Activated CD8-positive, alpha-beta memory T cell treated with anti-CD3 and anti-CD28 coated beads, Interleukin-2, amount 10 ng/mL, durations not matched to agents 7 days and 5 days (primary cell): ENCODE measurements at places on chromosomes 13 and 19. TPM values are rescaled to one million over a fixed set of nuclear protein-coding genes. Genes with fewer than 3 reads are reported as not detected.
A peak's percentile ranks its signal among the peaks of the same experiment; 100 is the strongest.

KANK2 gene
- 2.3 TPM for total RNA-seq

CCDC70 gene
- not detected for total RNA-seq

NRTN gene
- total RNA-seq = not detected

GADD45B gene
- 79.4 TPM for total RNA-seq

FLT3 gene
- total RNA-seq = not detected

LIM2 gene
- total RNA-seq = 0.23 TPM

PTGIR gene
- total RNA-seq = 1.8 TPM

KLC3 gene
- not detected for total RNA-seq

MUC16 gene
- 0.02 TPM for total RNA-seq

CATSPERD gene
- total RNA-seq = not detected

C19orf18 gene
- 0.33 TPM for total RNA-seq

TNFSF13B gene
- total RNA-seq = 9.3 TPM

AP1M2 gene
- total RNA-seq = not detected

LGI4 gene
- total RNA-seq = not detected

ZNF723 gene
- not detected for total RNA-seq

GRCh38 chr13:106570299-106570852, 2.4 kb upstream of the ARGLU1 start:
- H3K4me3 ChIP-seq = no peak overlapping the region
- no peaks in the 10 kb centered on the region for H3K27me3 ChIP-seq
- no peak overlapping the region for H3K27ac ChIP-seq
- peaks cover 21% of the 10 kb centered on the region for H3K36me3 ChIP-seq

- no peak for DNase-seq
- no peak overlapping the region for H3K27ac ChIP-seq
These were observed 1697.7 kb downstream of the EFNB2 start for GRCh38 chr13:104837756-104838155.

- no peaks in the 10 kb centered on the region for H3K36me3 ChIP-seq
- H3K4me3 ChIP-seq = no peak overlapping the region
- no peaks in the 10 kb centered on the region for H3K27me3 ChIP-seq
- no peak for DNase-seq
- H3K27ac ChIP-seq = no peak overlapping the region
These were observed 1397.4 kb upstream of the SPRY2 start for GRCh38 chr13:81738364-81738763.

DNA sequence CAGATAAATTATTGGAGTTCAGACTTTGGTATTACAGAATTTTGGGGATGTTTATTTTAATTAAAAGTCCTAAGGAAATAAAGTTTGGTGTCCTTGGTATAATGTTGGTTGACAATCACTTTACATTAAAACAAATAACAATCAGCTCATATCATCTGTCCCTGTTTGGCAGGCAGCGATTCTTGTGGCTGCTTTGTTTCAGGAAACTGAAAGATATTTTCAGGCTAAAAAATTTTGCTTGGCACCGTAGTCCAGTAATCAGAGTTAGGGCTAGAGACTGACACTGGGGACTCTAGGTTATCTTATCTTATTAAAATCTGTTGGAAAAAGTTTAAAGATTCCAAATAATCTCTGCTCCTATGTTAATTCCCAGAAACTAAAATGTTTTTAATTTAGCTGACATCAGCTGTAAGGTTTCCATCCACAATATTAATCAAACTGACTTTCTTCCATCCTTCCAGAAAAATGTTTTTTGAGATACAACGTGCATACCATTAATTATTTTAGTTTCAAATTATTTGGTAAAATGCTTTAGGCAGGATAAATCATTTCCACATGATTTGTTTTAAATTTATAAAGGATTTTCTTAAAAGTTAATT, 97.6 kb downstream of the ZIC5 start:
- H3K4me3 ChIP-seq = no peak overlapping the region
- no peaks in the 10 kb centered on the region for H3K36me3 ChIP-seq
- no peak for DNase-seq
- peaks cover 3% of the 10 kb centered on the region for H3K4me1 ChIP-seq
- H3K27ac ChIP-seq = no peak overlapping the region

- peaks cover 51% of the 10 kb centered on the region for H3K4me1 ChIP-seq
- H3K27me3 ChIP-seq = peaks cover 13% of the 10 kb centered on the region
- peaks cover 2% of the 10 kb centered on the region for H3K36me3 ChIP-seq
These were observed 10.1 kb downstream of the GRIN2D start for GRCh38 chr19:48403606-48404005.

DNA sequence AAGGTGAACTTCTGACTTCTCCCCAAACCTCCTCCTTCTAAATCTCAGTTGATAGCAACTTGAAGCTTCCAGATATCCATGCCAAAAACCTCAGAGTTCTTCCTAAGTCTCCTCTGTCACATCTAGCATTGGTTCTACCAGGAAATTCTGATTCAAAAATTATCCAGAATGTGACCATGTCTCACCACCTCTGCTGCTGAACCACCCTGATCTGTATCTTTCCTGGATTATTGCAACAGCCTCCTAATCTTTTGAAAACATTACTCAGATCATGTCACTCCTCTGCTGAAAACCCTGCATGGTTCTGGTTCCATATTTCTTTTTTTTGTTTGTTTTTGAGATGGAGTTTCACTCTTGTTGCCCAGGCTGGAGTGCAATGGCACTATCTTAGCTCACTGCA, 78.7 kb upstream of the TNFSF11 start:
- peaks cover 12% of the 10 kb centered on the region for H3K36me3 ChIP-seq
- peak overlapping the region; percentile 71 for H3K27ac ChIP-seq
- DNase-seq = no peak
- H3K4me1 ChIP-seq = peaks cover 52% of the 10 kb centered on the region

- peaks cover 5% of the 10 kb centered on the region for H3K36me3 ChIP-seq
- H3K4me3 ChIP-seq = no peak overlapping the region
- no peaks in the 10 kb centered on the region for H3K27me3 ChIP-seq
- peaks cover 49% of the 10 kb centered on the region for H3K4me1 ChIP-seq
- DNase-seq = peak; percentile 65
- H3K27ac ChIP-seq = peak overlapping the region; percentile 79
These were observed 7.8 kb downstream of the CIC start for GRCh38 chr19:42276821-42277220.

DNA sequence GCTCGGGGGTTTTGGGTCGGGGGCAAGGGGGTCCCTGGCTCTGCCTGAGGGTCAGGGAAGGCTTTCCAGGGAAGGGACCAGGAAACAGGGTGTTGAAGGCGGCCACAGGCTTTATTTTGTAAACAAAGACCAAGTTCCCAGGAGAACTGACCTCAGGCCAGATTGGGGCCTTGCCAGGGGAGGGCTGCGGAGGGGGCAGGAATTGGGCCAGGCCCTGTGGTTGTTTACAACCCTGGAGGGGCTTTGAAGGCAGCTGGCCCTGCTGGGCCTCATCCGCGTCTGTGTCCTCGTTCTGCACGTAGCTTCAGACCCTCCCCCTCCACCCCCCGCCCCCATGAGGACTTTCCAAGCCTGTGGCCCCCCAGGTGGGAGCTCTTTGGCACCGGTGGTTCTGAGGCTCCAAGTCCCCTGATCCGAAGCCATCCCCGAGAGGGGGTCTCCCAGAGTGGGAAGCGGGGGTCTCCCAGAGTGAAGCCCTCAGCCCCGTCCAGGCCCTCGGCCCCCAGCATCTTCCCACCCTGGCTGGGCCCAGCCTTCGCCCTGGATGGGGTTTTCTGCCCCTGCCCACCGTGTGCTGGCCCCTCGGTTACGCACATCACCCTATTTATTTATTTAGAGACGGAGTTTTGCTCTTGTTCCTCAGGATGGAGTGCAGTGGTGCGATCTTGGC, 13.5 kb upstream of the BSG start:
- H3K27me3 ChIP-seq = no peaks in the 10 kb centered on the region
- H3K27ac ChIP-seq = no peak overlapping the region
- H3K4me1 ChIP-seq = no peaks in the 10 kb centered on the region
- DNase-seq = no peak
- no peak overlapping the region for H3K4me3 ChIP-seq

- peaks cover 33% of the 10 kb centered on the region for H3K36me3 ChIP-seq
- H3K27ac ChIP-seq = no peak overlapping the region
- no peaks in the 10 kb centered on the region for H3K27me3 ChIP-seq
- no peak for DNase-seq
- H3K4me1 ChIP-seq = no peaks in the 10 kb centered on the region
- H3K4me3 ChIP-seq = no peak overlapping the region
These were observed 101.0 kb downstream of the PAN3 start for GRCh38 chr13:28239374-28239773.

DNA sequence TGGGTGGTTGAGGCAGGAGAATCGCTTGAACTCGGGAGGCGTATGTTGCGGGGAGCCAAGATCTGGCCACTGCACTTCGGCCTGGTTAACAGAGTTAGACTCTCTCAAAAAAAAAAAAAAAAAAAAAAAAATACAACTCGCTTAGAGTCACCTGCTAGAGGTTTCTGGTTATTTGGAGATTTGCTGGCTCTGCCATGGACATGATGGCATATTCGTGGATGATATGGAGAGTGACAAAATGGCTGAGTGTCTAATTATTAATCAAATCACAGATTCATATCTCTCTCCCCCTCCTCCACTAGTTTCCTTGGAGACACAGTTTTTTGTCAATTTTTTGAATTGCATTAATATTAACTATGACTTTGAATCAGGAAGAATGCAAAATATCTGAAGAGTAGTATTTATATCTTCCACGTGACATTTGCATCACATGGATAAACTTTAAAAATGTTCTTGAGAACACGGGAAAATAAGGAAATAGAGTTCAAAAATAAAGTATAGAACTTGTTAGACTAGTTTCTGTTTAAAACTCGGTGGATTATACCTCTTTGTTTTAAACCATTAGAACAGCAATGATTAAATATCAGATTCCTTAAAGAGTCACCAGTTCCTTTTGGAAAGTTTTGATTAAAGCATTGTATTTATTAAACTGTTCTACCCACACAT, 47.8 kb downstream of the KLF5 start:
- H3K4me3 ChIP-seq = no peak overlapping the region
- no peaks in the 10 kb centered on the region for H3K36me3 ChIP-seq
- DNase-seq = no peak
- H3K4me1 ChIP-seq = no peaks in the 10 kb centered on the region
- H3K27me3 ChIP-seq = peaks cover 7% of the 10 kb centered on the region

GRCh38 chr13:20977394-20977793, 74.8 kb upstream of the XPO4 start:
- no peaks in the 10 kb centered on the region for H3K27me3 ChIP-seq
- H3K4me1 ChIP-seq = peaks cover 2% of the 10 kb centered on the region
- no peaks in the 10 kb centered on the region for H3K36me3 ChIP-seq
- DNase-seq = no peak

- H3K4me3 ChIP-seq = no peak overlapping the region
- DNase-seq = no peak
- H3K27ac ChIP-seq = no peak overlapping the region
- H3K4me1 ChIP-seq = peaks cover 10% of the 10 kb centered on the region
- H3K36me3 ChIP-seq = peaks cover 2% of the 10 kb centered on the region
These were observed 3.6 kb downstream of the CACNG7 start for GRCh38 chr19:53912653-53913052.

GRCh38 chr13:105063676-105064075, 1471.8 kb downstream of the EFNB2 start:
- no peak overlapping the region for H3K27ac ChIP-seq
- H3K4me3 ChIP-seq = no peak overlapping the region
- H3K36me3 ChIP-seq = no peaks in the 10 kb centered on the region
- no peaks in the 10 kb centered on the region for H3K4me1 ChIP-seq
- no peak for DNase-seq

GRCh38 chr13:93730780-93731179, 504.2 kb downstream of the GPC6 start:
- peaks cover 3% of the 10 kb centered on the region for H3K4me1 ChIP-seq
- no peak overlapping the region for H3K27ac ChIP-seq
- DNase-seq = no peak
- no peaks in the 10 kb centered on the region for H3K36me3 ChIP-seq
- H3K4me3 ChIP-seq = no peak overlapping the region
- H3K27me3 ChIP-seq = no peaks in the 10 kb centered on the region

GRCh38 chr19:40059624-40060023, 3.6 kb upstream of the ZNF780B start:
- no peak for DNase-seq
- peaks cover 14% of the 10 kb centered on the region for H3K36me3 ChIP-seq
- H3K27me3 ChIP-seq = peaks cover 15% of the 10 kb centered on the region
- H3K4me3 ChIP-seq = no peak overlapping the region
- H3K4me1 ChIP-seq = peaks cover 16% of the 10 kb centered on the region

DNA sequence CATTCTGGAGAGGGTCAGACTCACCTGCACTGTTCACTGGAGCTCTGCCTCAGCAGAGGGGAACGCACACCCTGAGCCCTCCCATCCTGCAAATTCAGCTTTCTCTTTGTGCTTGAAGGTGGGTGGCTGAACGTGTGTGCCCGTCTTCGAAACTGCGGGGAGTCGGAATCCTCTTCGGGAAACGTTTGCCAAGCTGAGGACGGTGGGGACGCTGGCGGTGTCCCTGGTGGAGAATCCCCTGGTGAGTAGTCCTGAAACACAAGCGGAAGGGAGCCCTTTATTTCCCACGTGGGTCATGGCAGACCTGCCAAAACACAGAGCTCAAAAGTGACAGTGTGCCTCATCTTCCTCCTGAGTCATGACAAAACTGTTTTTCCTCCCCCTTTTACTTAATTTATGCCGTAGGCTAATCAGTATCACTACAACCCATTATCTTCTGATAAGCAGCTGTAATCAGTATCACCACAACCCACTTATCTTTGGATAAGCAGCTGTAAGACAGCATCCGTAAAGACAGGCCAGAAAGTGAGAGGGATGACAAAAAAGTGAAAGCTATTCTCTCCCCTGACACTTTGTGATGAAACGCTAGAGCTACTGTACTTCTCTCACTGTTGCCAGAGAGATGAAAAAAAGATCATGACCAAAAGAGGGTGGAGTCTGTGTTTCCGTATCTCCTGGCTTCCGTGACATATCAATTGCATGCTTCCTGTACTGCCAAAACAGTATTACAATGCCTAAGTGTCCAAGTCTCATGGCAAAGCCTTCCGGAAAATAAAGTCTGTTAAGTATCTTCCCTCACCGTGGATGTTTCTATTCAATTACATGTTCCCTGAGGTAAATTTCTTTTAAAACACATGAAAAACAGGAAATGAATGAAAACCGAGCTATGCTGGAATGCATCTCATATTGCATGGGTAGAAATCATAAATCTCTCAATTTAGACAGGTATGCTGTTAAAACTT, 155.5 kb downstream of the TBC1D4 start:
- peaks cover 34% of the 10 kb centered on the region for H3K4me1 ChIP-seq
- peaks cover 5% of the 10 kb centered on the region for H3K36me3 ChIP-seq
- H3K27ac ChIP-seq = peak overlapping the region; percentile 87
- peaks cover 2% of the 10 kb centered on the region for H3K27me3 ChIP-seq

GRCh38 chr19:11624069-11624463, 26.8 kb downstream of the ZNF627 start:
- peaks cover 11% of the 10 kb centered on the region for H3K4me1 ChIP-seq
- H3K27me3 ChIP-seq = peaks cover 31% of the 10 kb centered on the region
- no peak overlapping the region for H3K27ac ChIP-seq
- no peak overlapping the region for H3K4me3 ChIP-seq
- DNase-seq = no peak
- peaks cover 25% of the 10 kb centered on the region for H3K36me3 ChIP-seq

DNA sequence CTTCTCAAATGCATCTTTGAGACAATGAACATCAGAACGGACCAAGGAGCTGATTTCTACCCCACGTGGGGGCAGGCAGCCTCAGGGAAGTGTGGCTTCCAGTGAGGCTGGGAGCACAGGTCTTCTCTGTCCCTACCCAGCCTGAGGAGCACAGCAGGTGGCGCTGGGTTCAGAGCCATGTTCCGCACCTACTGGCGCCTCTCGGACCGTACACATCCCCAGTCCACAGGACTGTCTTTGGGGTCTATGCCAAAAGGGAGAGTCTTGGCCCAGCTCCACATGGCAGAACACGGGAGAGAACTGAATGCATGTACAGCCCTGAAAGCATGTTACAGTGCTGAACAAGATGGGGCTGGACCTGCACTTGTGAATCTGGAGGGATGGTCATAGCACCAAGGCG, 22.6 kb downstream of the SUGP1 start:
- peak overlapping the region; percentile 6 for H3K27ac ChIP-seq
- no peak overlapping the region for H3K4me3 ChIP-seq
- H3K4me1 ChIP-seq = no peaks in the 10 kb centered on the region
- DNase-seq = no peak
- H3K27me3 ChIP-seq = no peaks in the 10 kb centered on the region
